Muscle of leg (tissue), 16 donors: ENCODE measurements at places on chromosomes 5 and 9. TPM values are rescaled to one million over a fixed set of nuclear protein-coding genes. Genes with fewer than 3 reads are reported as not detected.

- DNase-seq, result peak; percentile 73
Measured at GRCh38 chr5:141846031-141846430, 32.2 kb downstream of the PCDH1 start.

DNA sequence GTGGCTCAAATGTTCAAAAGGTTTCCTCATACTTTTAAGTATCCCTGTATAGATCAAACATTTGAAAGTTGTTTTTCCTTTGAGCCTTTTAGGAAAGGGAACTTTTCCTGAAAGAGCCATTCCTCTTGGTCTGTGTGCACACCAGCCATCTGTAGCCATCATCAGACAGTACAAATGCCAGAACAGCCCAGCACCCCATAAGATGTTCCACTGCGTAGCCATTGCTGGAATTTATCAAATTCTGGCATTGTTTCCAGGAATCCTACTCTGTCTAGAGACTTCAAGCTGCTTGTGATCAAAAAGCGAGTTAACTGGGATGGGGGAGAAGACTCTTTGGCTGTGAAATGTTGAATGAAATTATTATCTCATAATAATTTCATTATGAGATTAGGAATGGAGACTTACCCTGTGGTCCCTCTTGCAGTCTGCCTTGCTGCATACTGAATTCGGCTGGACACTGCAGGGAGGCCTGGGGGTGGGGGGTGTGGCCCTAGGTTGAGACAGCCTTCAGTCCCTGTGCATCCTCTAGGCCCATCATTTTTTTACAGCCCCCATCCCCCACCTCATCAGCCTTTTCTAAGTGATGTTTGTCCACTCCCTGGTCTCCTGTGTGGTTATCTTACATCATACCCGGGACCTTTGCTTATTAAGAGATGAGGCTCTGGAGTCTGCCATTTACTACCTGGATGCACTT, 99.8 kb downstream of the RALGPS1 start:
- DNase-seq, result peak; percentile 93

- DNase-seq, result no peak
Measured at GRCh38 chr5:171272996-171273970, 35.8 kb upstream of the TLX3 start.

- no peak for DNase-seq
Measured at GRCh38 chr9:71766663-71767062, 1.6 kb downstream of the CEMIP2 start.

DNA sequence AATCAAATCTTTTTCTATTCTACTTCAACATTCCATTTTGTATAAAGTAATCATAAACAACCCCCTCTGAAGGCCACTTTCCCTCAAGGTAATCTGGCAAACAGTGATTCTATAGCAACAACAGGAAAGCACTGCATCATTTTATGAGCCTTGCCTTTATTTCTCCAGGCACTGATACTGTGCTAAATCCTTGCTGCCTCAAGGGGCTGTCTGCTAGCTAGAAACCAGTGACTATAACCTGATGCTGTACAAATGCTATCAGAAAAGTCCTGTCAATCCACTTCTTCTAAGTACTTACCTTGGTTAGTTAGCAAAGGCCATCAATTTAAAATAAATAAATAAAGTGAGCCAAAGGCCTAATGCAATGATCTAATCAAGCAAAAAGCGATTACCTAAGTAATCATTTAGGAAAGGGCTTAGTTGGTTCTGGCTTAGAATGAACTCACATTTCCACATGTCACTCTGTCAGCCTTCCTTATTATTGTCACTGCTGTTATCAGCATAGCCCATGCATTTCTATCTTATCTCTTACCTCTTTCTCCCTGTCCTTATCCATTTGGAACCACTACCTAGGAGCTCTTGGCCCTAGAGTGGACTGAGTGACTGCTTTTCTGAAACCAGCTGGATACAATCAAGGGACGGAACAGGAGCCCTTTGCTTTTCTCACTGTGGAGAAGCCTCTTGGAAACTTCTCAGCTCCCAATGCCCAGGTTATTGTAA, 246.1 kb upstream of the MEF2C start:
- no peak for DNase-seq

The NME5 gene
- total RNA-seq, result 0.44 TPM

GRCh38 chr5:55903121-55903701, 52.1 kb downstream of the IL31RA start:
- DNase-seq, result no peak

GRCh38 chr9:23044549-23044948, 597.9 kb downstream of the DMRTA1 start:
- DNase-seq, result no peak
